ENCODE measurements at places on chromosomes 12 and 14.

DNA sequence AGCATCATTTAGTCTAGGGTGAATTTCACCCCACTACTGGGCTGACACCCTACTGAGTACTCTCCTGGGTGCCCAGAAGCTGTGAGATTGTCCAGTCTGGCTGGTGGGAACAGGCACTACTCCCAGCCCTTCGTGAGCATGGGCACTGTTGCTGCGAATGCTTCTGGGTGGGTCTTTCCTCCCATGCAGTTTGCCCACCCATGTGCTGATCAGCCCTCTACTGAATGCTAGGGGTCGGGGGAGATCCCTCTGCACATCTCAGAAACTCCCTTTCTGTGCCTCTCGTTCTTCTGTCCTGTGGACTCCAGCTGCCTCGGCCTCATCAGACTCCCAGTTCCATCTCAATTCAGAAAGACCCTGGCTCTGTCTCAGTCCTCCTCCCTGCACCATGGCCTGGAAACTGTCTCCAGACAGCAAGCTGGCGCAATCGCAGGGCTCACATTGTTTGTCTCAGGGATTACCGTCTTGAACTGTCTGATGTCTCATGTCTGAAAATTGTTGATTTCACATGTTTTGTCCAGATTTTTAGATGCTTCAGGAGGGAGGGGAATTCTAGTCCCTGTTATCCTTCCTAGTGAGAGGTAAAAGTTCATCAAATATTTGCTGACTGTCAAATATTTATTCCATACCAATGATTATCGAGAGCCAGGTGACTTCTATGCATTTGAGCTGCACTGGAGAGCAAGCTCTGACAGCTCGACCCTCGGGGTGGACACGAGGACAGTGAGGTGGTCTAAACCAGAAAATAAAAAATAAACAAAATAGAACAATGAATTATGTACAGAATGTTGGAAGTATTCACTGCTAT lies 316.6 kb upstream of the RTL1 start:
- H3K4me1 ChIP-seq: no peaks in the 10 kb centered on the region
- DNase-seq: no peak
- no peaks in the 10 kb centered on the region for H3K36me3 ChIP-seq
- no peak overlapping the region for H3K27ac ChIP-seq
- no peaks in the 10 kb centered on the region for H3K27me3 ChIP-seq
- H3K4me3 ChIP-seq: no peak overlapping the region

GRCh38 chr12:71752891-71753290 lies 1.8 kb upstream of the RAB21 start:
- peaks cover 4% of the 10 kb centered on the region for H3K27me3 ChIP-seq
- H3K4me1 ChIP-seq: peaks cover 7% of the 10 kb centered on the region

DNA sequence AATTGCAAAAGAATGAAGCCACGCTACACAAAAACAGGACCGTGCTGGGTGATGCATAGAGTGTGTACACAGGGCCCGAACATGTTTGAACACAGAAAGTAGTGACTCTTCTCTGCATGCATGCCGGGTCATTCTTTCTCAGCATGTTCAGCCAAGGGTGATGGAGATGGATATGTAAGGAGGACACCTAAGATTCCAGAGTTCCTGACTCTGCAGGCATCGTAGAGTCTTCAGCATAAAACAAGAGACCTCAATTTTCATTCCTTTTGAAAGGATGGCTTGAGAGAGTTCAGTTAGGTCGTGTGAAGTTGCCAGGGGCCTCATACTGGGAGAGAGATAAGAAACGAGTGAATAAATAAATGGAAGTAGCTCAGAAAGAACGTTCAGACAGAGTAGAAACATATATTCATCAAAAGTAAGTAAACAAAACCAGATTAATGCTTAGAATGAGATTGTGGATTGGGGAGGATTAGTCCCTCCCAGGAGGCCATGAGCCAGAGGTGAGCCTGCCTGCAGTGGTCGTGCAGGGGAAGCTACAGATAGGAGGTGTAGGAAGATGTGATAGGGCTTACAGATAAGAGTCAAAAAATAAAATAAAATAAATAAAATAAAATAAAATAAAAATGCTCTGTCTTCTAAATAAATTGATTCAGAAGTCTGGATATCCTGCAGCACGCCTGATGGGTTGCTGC lies 27.6 kb upstream of the SEL1L start:
- H3K36me3 ChIP-seq: no peaks in the 10 kb centered on the region
- DNase-seq: no peak
- no peaks in the 10 kb centered on the region for H3K27me3 ChIP-seq
- no peaks in the 10 kb centered on the region for H3K4me1 ChIP-seq

- no peaks in the 10 kb centered on the region for H3K4me1 ChIP-seq
- no peak overlapping the region for H3K4me3 ChIP-seq
- no peaks in the 10 kb centered on the region for H3K27me3 ChIP-seq
Measured at GRCh38 chr12:58576081-58576480, 344.2 kb downstream of the LRIG3 start.

GRCh38 chr12:106769078-106769477 lies 5.4 kb upstream of the RIC8B start:
- H3K27me3 ChIP-seq: no peaks in the 10 kb centered on the region
- H3K4me1 ChIP-seq: peaks cover 11% of the 10 kb centered on the region
- H3K27ac ChIP-seq: no peak overlapping the region
- DNase-seq: no peak
- no peak overlapping the region for H3K4me3 ChIP-seq
- no peaks in the 10 kb centered on the region for H3K36me3 ChIP-seq

- no peaks in the 10 kb centered on the region for H3K27me3 ChIP-seq
- H3K4me1 ChIP-seq: no peaks in the 10 kb centered on the region
- DNase-seq: no peak
- H3K4me3 ChIP-seq: no peak overlapping the region
Measured at GRCh38 chr14:65403231-65403630, 9.3 kb upstream of the FUT8 start.

- no peak for DNase-seq
- H3K4me3 ChIP-seq: no peak overlapping the region
- H3K36me3 ChIP-seq: no peaks in the 10 kb centered on the region
- no peaks in the 10 kb centered on the region for H3K4me1 ChIP-seq
- H3K27me3 ChIP-seq: peaks cover 6% of the 10 kb centered on the region
Measured at GRCh38 chr12:54661048-54661447, 12.9 kb upstream of the DCD start.

GRCh38 chr12:23862701-23863100 lies 86.8 kb downstream of the SOX5 start:
- no peak for DNase-seq
- no peaks in the 10 kb centered on the region for H3K27me3 ChIP-seq
- no peaks in the 10 kb centered on the region for H3K4me1 ChIP-seq
- no peaks in the 10 kb centered on the region for H3K36me3 ChIP-seq
- no peak overlapping the region for H3K4me3 ChIP-seq

DNA sequence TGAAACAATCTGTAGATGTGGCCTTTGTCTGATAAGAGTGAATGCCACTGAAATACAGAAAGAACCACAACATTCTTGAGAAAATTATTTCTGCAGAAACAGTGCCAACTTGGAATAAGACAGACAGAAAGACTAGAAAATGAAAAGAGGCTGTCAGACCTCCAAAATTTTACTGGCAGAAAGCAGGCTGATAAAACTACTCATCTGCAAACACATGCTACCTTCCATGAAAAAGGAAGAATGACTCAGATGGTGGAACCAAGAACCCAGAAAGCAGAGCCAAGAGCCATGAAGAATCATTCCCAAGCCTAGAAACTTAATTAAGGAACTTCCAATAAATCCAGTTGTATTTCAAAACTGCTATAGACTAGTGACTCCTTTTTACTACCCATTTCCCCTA lies 31.9 kb upstream of the OSBPL8 start:
- H3K27ac ChIP-seq: no peak overlapping the region
- H3K27me3 ChIP-seq: no peaks in the 10 kb centered on the region
- DNase-seq: no peak
- H3K36me3 ChIP-seq: no peaks in the 10 kb centered on the region
- no peaks in the 10 kb centered on the region for H3K4me1 ChIP-seq
